Kidney (tissue), 22 donors: ENCODE measurements at places on chromosomes 2 and 18.

- DNase-seq = no peak
These were observed 694.6 kb upstream of the ACVR2A start for GRCh38 chr2:147150241-147150635.

- DNase-seq = no peak
These were observed 40.6 kb upstream of the MAP2 start for GRCh38 chr2:209383212-209383611.

DNA sequence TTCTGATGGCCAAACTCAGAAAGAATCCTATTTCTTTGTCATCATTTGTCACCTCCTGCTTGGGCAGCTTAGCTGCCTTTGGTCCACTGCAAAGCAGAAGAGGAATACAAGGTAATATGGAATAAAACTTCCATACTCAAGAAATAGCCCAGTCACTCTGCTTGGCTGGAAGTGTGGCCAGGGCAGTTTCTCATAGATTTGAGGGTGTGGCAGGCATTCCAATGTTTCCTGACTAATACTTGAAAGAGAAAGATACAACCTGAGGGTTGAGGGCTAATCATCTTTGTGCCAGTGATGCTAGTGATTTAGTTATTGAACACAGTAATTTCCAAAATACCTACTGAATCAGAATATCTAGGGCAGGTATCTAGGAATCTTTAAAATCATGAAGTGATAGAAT, 83.1 kb downstream of the FAM161A start:
- no peak for DNase-seq

- DNase-seq = no peak
These were observed 11.3 kb downstream of the RMP24 start for GRCh38 chr18:35983818-35984217.

- no peak for DNase-seq
These were observed 138.8 kb upstream of the CTAGE1 start for GRCh38 chr18:22556222-22557167.

GRCh38 chr2:28748941-28749340, 2.7 kb upstream of the PPP1CB start:
- no peak for DNase-seq

- peak; percentile 14 for DNase-seq
These were observed 158.7 kb downstream of the VWC2L start for GRCh38 chr2:214569419-214570035.
